ENCODE measurements at places on chromosomes 6 and 20.
A peak's percentile ranks its signal among the peaks of the same experiment; 100 is the strongest.

- DNase-seq = peak; percentile 58
Observed at GRCh38 chr6:145749632-145750031, 14.3 kb upstream of the EPM2A start.

DNA sequence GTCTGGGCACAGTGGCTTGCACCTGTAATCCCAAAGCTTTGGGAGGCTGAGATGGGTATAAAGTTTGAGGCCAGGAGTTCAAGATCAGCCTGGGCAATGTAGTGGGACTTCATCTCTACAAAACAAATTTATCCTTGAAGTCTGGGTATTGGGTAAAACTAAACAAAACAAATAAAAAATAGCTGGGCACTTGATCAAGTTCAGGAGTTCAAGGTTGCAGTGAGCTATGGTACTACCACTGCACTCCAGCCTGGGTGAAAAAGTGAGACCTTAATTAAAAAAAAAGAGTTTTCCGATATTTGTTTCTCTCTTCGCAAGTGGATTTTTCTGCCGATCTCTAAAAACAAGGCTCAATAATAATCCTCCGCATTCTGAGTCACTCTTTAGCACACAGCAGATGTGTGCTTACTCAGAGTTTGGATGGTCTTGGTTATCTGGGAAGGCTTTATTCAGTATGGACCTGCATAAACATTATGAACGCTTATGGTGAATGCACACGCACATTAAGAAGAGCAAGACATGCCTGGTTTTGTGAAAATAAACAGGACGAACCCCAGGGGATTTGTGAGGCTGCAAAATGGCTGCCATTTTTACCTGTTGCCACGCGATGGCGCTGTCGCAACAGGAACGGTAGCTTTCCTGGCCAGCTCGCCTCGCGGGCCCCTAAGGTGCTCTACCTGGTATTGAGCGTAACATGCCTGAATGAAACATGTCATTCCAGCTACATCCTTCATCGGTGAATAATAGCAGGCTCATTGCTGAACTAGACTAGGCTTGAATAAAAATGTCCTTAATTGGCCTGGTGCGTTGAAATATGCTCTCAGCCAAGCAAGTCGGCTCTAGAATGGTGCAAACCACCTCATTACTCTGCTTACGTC lies 6.0 kb downstream of the OPN5 start:
- DNase-seq = peak; percentile 41

DNA sequence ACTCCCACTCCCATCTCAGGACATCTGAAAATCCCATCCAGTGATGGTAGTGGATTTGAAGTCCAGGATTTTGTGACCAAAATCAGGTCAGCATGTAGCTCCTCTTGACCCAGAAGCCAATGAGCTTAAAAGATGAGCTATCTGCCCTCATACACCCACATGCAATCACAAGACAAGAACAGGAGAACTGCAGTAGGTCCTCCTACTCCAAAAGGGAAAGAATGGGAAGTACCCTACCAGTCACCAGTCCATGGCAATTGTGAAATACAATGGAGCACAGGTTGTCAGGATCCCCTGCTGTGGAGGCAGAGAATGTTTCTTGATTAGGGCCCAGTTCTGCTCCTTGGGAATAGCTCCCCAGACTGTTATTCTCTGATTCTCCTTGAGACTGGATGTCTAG lies 347.3 kb upstream of the CNR1 start:
- no peak for DNase-seq

- DNase-seq = no peak
Observed at GRCh38 chr6:21914121-21914973, 320.8 kb downstream of the SOX4 start.

GRCh38 chr6:163019926-163020325 lies 292.2 kb downstream of the PACRG start:
- no peak for DNase-seq

DNA sequence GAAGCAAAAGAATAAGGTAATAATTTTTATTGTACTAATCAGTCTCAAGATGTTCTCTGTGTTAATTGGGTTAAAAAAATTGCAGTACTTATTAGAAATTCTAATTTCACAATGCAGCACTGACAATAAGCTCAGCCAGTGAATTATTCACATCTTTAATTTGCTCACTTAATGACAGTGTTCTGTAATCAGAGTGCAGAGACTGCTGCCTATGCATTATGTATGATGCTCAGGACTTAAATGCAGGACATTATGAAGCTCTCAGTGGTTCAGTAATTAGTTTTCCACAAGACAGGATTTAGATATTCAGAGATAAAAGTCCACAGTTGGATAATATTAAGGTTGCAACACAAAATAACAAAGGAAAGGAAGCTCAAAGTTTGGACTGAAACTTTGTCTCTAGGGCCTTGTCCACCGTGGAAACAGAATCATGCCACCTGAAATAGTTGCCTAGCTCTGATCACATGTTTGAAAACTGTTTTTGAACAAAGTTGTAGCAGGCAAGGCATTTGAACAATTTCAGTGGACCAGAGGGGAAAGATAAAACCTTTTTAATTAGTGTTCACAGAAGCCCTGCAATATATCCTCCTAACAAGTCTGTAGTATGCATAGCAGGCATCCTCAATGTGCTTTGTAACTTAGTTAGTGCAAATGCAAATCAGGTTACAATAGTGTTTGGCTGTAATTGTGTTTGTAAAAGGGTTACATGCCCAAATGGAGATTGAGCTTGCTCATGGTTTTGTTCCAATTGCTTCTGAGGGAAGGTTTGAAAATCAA lies 23.7 kb upstream of the MMS22L start:
- DNase-seq = no peak

- DNase-seq = no peak
Observed at GRCh38 chr20:53975761-53976160, 94.6 kb downstream of the BCAS1 start.

- no peak for DNase-seq
Observed at GRCh38 chr6:160010067-160010466, 41.2 kb downstream of the IGF2R start.

GRCh38 chr6:143675946-143676345 lies 1.8 kb upstream of the PHACTR2 start:
- DNase-seq = no peak

DNA sequence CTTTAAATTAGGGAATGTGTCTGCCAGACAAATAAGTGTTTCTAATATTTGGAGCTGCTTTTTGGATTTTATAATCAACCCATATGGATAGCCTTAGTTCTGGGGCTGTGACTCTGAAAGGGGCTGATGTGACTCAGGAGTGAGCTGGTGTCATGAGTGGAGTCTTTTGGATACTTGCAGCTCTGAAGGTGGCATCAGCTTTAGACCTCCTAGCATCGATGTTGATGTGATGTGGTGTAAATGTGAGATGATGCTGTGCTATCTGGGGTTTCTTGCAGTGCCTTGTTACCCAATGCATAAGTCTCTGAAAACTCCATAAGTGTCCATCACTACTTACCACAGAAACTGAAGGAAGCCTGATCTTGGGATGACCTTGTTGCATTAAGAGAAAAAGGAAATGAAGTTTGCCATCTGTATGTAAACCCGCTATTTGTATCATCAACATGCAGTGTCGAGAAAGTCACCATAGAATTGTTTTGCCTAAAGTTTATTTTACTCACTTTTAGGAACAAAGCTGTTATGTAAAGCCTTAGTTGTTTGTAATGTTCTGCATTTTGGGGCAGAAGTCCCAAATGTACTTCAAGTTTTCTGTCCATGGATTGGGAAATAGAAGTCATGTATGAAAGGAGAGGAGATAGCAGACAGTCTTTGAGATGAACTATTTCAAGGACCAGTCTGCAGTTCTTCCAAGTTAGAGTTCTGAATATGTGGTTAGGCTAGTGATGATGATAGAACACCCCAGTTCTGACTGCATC lies 8.0 kb downstream of the FOXO3 start:
- DNase-seq = peak; percentile 29

DNA sequence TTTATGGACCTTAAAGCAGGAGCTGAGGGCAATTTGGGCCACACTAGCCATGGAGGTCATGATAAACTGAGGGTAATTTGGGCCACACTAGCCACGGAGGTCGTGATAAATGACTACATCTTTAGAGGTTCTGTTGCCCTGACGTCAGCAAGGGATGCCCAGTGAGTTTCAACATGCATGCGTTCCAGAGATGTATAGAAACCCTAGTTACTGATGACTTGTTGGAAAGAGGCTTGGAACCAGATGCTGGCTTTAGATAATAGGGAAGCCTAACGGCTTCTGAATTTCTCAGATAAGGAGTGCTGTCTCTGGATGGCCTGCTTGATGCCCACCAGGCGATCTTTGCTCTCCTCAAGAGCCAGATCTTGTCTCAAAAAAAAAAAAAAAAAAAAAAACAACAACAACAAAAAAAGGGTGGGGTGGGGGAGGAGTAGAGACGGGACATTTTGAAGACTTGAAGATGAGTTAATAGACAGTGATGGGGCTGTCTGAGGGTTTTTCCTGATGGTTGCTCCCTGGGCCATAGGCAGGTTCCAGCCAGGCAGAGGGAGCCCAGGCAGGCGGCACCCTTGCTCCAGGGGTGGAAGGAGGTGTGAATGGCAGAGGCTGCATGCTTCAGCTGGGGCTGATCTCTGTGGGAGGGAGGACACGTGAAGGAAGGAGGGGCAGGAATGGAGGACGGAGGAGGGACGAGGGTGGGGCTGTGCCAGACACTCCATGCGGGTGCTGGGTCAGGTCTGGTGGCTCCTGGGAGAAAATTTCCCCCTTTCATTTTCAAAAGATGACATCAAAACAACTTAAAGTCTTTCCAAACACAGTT lies 27.0 kb upstream of the FRMD1 start:
- DNase-seq = no peak
